ENCODE measurements at places on chromosomes 2 and 18. TPM values are rescaled to one million over a fixed set of nuclear protein-coding genes. Genes with fewer than 3 reads are reported as not detected.
A peak's percentile ranks its signal among the peaks of the same experiment; 100 is the strongest.

GRCh38 chr18:42850174-42851083 is 265.1 kb downstream of the RIT2 start:
- no peak for DNase-seq

- no peak for DNase-seq
Measured at GRCh38 chr18:50008306-50008705, 186.6 kb downstream of the MYO5B start.

GRCh38 chr2:23793476-23793875 is 133.4 kb downstream of the ATAD2B start:
- DNase-seq: no peak

DNA sequence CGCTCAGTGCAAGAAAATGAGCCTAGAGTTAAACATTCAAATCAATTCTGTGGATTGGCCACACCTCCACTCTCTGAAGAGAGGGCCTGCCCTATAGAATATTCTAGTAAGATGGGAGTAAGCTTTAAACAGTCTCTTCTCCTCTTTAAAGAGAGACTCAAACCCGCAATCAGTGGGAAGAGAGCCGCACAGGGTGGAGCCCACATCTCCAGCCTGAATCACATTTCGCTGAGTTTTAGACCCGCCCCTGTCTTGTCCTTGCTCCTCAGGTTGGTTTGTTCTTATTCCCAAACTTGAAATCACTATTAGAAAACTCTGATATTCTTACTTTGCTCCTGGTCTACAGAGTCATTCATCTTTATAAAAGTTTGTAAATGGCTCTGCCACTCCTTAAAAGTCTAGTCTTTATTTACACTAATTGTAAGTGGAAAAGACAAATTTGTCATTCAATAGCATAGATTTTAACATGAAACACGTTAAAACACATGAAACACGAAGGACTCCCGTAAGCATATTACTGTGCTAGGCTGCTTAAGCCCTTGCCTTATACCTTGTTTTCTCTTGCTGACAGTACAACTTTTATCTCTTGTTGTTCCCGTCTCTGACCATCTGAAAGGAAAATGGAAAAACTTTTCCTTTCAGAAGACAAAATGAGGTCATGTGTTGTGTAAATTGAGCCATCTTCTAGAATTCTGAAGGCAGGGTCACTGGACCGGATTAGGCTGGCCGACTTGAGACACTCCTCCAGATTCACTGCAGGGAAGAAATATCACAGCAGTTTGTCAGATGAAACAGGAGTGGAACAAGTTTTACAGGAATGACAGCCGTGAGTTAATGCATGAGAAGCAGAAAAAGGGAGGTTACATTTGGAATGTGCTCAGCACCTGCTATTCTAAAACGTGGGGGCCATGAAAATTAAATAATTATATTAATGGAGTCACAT is 5.6 kb downstream of the DSC1 start:
- no peak for DNase-seq

DNA sequence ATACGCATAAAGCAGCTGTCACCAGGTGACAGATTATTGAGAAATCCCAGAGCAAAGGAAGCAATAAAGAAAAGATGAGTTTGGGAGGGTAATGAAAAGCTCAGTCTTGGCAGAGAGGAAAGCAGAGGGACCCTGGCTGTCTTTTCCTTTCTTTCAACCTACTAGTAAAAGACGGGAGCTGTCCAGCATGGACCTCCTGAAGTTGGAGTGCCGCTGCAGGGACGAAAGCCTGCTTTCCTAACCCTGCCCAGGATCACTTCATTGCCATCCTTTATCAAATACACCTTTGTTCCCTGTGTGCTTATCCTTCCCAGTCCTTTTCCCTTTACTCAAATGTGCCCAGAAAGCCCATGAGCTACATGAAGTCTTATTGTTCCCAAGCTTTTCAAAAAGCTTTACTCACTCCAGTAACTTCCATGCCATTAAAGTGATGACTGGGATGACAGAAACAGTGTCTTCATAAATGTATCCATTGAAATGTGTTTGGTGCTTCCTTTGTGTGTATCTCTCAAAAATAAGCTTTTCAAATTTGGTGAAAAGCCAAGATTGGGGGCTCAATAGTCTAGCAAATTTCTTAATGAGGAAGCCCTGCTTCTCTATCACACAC is 3.7 kb upstream of the SPR start:
- peak; percentile 71 for DNase-seq

Gene DBI
- 179 TPM for total RNA-seq

Gene KIF1A
- 2.3 TPM for total RNA-seq

All from lung (tissue), 17 donors.